Lower leg skin (tissue), 4 donors: ENCODE measurements at places on chromosomes 6 and 20. TPM values are rescaled to one million over a fixed set of nuclear protein-coding genes. Genes with fewer than 3 reads are reported as not detected.

GRCh38 chr6:10949579-10950490, 63.0 kb downstream of the SYCP2L start:
- no peak for DNase-seq

GRCh38 chr6:37160922-37161778, 8.8 kb upstream of the PIM1 start:
- DNase-seq, result no peak

DNA sequence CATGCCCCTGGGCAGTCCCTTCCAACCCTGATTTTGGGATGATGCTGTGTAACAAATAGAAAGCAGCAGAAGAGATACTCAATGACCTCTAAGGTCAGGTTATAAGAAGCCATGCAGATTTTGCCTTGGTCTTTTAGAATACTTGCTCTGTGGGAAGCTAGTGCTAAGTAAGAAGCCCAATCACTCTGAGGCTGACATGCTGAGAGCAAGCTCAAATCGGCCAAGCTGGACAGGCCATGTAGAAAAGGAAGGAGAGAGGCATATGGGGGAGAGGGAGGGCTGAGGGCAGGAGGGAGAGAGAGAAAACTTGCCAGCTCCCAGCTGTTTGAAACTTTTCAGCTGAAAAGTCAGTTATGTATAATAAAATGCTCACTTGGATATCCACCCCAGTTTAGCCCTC, 1021.6 kb upstream of the MAP3K7 start:
- DNase-seq, result no peak

DNA sequence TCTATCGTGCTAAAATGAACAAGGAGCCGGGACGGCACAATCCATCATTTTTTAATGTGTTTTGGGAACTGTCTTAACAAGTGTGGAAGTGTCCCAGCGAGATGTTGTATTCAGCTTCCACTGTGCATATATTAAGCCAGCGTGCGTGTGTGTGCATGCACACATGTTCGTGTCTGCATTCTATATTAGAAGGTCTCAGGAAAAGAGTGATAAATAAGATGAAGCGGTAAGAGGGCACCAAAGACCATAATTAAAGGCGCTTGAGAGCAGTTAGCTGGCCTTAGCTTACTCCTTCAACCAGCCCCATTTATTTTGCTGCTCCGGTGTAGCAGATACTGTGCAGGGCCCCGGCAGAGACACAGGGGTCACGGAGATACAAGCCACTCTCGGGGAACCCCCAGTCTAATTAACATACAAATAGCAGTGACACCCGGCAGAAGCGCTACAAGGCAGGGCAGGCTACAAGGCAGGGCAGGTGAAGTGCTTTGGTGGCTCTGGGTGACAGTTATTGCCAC, 206.5 kb upstream of the RREB1 start:
- no peak for DNase-seq

DNA sequence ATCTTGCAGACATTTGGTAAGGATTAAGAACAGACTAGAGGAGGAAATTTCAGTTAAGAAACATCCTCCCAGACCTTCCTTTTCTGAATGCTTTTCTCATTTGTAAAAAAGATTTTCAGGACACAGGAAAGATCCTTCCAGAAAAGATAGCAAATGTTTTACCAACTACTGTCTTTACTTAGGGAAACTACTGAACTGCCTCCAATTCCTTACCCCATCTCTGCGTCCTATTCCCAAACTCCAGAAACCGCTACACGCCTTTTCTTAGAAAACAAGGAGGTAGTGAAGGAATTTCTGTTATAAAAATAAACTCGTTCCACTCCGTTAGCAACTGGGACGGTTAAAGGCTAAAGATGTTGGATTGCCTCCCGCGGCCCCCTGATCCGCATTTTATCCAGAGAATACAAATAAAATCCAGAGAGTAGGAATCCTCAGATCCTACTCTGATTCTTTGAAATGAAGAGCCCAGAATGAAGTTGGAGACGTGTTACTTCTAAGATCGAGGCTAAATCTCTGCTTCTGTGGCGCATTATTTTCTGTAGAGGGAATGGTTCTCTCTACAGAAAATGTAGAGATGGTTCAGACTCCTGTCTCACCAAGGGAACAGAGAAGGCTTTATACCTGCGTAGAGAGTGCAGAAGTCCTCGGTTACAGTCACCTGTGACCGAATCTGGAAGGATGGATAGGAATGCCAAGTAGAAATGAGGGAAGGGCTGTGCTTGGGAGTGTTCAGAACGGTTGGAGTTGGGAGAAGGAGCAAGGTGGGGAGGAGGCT, 133.0 kb downstream of the GPX5 start:
- no peak for DNase-seq

SRMS gene
- total RNA-seq, result 0.59 TPM

GRCh38 chr6:134249759-134250602, 67.9 kb downstream of the SGK1 start:
- no peak for DNase-seq

LY86 gene
- 1.6 TPM for total RNA-seq

DNA sequence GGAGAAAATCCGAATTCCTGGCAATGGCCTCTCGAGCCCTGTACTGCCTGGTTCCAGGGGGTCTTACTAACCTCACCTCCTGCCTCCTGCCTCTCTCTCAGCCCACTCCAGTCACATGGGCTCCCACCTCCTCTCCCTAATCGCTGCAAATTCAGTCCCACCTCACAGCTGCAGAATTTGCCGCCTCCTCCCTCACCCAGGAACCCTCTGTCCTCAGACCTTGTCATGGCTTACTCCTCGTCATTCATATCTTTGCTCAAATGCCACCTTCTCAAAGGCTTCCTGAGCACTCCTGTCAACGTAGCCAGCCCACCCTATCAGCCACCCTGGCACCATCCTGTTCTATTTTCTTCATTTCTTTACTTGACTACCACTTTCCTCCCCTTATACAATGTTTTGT, 89.0 kb downstream of the SLC2A10 start:
- no peak for DNase-seq

DNA sequence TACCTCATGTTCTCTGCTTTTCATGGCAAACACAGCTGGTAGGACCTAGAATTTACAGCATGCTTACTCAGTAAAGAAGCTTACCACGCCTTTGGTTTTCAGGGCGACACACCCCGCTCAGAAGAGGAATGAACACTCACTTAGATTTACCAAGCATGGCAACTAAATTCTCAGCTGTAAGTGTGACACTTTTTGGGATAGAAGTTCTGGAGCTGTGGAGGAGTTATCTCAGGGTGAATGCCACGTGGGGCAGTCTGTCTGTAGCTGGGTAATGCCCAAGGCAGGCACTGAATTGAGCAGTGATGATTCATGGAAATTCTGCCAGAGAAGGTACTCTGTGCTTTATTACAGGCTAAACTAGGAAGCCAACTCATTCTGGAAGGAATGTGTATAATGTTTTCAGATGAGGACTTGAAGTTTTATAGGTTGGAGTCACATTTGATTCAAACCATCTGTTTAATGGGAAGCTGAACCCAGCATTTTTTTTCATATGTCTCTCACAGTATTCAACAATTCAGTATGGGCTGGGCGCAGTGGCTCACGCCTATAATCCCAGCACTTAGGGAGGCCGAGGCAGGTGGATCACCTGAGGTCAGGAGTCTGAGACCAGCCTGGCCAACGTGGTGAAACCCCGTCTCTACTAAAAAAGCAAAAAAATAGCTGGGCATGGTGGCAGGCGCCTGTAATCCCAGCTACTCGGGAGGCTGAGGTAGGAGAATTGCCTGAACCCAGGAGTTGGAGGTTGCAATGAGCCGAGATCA, 3.5 kb upstream of the PRIM2 start:
- DNase-seq, result no peak

LRRN4 gene
- total RNA-seq, result not detected

DNA sequence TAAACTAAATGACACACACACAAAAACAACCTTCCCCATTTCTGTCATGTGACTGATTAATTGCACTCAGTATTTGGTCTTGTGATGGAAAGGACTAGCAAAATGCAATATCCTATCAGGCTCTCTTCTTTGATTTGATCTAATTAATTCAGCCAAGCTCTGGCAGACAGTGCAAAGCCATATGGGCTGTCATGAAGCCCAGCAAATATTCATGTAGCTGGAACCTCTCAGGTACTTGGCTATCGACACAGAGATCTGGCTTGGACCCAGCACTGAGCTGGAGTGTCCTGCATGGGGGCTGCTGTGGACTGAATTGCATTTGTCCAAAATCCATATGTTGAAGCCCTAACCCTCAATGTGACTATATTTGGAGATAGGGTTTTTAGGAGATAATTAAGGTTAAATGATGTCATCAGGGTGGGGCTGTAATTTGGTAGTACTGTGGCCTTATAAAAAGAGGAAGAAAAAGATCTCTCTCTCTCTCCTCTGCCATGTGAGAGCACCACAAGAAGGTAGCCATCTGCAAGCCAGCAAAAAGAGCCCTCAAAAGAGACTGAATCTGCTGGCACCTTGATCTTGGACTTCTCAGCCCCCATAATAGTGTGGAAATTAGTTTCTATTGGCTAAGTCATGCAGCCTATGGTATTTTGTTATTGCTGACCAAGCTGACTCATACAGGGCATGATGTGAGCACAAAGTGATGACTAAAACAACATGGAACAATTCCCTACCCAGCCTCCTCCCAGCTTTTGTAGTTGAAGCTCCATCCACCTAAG, 77.1 kb downstream of the STMND1 start:
- no peak for DNase-seq

STK38 gene
- 37.4 TPM for total RNA-seq

GINS1 gene
- total RNA-seq, result 1.7 TPM

DNA sequence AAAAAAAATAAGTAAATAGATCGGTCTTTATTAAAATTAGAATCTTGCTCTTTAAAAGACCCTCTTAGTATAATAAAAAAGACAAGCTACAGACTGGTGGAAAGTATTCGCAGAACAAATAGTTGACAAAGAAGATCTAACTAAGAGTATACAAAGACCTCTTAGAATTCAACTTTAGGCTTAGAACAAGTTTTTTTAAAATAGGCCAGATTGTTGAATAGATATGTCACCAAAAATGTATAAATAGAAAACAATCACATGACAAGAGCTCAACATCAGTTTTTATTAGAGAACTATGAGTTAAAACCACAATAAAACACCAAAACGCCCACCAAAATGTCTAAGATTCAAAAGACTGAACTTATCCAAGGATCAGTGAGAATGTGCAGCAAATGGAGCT, 632.7 kb upstream of the PTCHD4 start:
- DNase-seq, result no peak

- DNase-seq, result no peak
These were observed 60.8 kb upstream of the CARMIL1 start for GRCh38 chr6:25218346-25218745.

GRCh38 chr6:168058691-168059551, 20.1 kb downstream of the FRMD1 start:
- no peak for DNase-seq

DNA sequence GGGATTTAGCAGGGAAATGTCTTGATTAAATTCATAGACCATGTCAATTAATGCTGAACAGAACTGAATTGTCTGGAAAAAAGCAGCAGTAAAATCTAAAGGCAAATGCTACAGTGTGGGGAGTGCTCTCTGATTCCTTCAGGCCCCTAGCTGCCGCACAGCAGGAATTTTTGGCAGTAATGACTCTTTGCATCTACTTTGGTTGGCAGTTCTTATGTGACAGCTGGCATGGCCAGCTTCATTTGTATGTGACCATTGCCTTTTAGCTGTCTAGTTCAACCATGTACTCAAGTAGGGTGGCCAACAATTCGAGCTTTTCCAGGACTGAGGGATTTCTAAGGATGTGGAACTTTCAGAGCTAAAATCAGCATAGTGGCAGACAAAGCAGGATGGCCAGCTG, 499.1 kb upstream of the MAN1A1 start:
- no peak for DNase-seq

DNA sequence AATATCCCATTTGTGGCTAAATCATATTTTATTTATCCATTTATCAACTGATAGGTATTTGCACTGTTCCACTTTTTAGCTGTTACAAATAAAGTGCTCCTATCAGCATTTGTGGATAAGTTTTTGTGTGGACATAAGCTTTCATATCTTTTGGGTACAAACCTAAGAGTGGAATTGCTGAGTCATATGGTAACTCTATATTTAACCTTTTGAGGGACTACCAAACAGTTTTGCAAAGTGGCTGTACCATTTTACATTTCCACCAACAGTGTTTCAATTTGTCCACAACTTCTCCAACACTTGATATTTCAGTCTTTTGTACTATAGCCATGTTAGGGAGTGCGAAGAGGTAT, 23.6 kb upstream of the ECHDC1 start:
- DNase-seq, result no peak

GRCh38 chr6:80411486-80411885, 305.0 kb downstream of the BCKDHB start:
- DNase-seq, result no peak

GRCh38 chr6:42958125-42958524, 2.4 kb upstream of the GNMT start:
- DNase-seq, result no peak

GHRH gene
- not detected for total RNA-seq

ATAT1 gene
- total RNA-seq, result 5.4 TPM

DNA sequence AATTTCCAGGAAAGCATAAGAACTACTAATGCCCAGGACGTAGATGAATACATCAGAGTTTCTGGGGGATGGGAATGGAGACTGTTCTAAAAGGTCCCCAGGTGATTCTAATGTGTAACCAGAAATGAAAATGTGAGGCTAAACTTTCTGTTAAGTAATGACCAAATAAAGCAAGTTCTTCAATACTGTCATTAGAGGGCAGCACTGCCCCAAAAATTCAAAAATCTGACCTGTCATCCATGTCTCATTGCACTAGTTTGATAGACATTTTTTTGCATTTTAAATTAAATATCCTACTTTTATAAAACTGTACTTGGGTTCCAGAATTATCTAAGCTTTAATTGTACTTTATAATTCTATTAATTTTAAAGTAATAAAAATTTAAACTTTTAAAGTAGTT, 94.9 kb downstream of the RFX6 start:
- no peak for DNase-seq

DNA sequence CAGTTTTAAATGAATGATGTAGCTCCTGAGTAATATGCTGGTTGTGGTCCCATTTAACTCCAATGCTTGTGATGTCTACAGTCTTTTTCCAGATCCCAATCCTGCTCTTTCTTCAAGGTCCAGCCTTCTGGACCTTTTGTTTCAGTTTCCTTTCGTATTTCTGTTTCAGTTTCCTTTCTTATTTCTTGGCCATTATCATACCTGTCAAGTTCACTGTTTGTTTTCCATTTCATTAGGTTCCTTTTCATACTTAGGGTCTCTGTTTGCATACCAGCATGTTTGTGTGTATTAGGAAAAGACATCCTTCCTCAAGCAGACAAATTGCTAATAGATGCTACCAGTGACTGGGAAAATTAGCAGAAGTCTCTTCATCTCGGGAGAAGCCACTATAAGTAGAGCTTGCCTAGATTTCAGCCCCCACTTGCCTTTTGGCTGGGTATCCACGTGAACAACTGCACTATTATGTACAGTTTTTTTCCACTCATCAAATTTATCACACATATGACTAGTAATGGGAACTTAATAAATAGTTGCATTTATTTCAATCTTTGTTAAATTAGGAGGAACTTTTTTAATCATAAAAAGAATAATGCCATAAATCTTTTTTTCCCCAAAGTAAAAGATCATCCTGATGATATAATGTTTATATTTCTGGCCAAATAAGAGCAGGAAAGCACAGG, 583.4 kb downstream of the BCKDHB start:
- no peak for DNase-seq

IYD gene
- 3.1 TPM for total RNA-seq

CST2 gene
- total RNA-seq, result not detected
